Nephron progenitor cell (in vitro differentiated cells): ENCODE measurements at places on chromosomes 7 and 10.

DNA sequence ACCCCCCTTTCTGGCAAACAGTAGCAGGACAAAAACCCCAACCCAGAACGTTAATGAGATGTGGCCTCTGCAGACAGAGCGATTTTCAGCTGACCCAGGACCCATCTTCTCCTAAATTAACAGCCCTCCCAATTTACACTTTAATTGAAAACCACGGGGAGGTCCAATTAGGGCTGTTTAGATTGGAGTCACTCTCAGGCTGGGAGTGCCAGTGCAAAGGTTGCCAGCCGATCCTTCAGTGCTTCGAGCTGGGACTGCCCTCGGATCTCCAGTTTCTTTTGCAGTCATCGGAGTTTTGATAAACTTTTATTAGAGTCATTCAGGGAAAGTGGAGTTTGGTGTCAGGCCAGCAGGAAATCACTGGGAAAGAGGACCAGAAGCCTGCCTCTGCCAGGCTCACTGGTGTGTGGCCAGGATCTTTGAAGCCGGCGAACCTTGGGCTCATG, 108.0 kb downstream of the DOCK1 start:
- no peak for DNase-seq
- peak overlapping the region; percentile 41 for H3K27ac ChIP-seq
- H3K36me3 ChIP-seq = peaks cover 35% of the 10 kb centered on the region
- H3K27me3 ChIP-seq = no peaks in the 10 kb centered on the region
- no peak overlapping the region for H3K4me3 ChIP-seq

DNA sequence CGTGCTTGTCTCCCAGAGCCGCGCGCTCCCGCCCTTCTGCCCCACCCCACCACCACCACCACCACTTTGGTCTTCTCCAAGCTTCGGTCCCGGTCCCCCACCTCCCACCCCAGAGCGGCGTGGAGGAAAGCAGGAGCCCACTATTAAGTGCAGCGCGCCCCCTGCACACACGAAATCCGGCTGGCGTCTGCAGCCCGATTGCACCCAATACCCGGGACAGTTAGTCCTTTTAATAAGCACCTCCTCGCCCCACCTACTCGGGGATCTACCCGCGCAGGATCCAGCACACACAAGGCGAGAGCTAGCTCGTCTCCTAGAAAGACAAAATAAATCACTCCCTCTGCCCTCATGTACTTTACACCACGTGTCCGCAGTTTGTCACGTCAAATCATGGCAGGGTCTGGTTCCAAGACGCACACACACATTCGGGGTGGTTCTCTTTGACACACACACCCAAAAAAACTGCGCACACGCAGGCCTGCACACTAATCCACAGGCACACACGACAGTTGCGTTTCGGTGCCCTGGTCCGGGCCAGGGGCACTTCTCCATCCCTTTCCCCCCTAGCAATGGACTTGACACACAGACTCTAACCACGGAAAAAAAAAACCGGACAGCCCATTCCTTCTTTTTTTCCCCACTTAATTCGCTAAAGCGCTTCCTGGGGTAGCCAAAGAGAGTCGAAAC, 1.6 kb downstream of the SFMBT2 start:
- peaks cover 41% of the 10 kb centered on the region for H3K4me1 ChIP-seq
- peaks cover 89% of the 10 kb centered on the region for H3K27me3 ChIP-seq
- DNase-seq = peak; percentile 45

DNA sequence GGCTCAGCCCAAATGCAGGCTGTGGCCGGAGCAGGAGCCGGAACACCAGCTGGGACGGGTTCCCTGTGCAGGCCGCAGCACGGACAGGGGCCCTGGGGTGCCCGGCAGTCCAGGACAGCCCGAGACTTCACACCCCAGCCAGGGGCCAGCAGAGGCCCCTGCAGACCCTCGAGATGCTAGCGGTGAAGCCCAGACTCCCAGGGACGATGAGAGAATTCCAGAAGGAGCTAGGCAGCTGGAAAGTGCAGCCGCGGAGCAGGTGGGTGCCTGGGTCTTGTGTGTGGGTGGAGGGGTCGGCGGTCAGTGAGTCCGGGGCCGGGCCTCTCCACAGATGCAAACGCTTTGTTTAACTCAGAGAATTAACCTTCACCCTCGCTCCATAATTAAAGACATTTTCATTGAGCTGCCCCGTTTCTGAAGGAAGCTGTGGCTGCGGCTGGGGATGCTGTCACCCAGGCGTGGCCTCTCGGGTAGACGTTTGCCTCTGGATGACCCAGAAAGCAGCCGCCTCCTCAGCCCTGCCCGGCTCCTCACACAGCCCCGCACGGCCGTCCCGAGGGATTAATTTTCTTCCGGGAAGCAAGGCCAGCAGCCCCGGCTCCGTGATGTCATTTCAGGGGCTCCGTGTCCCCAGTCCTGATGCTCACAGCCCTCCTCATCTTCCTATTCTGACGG, 26.5 kb downstream of the KNDC1 start:
- no peaks in the 10 kb centered on the region for H3K27me3 ChIP-seq
- H3K27ac ChIP-seq = peak overlapping the region; percentile 86
- peak overlapping the region; percentile 48 for H3K4me3 ChIP-seq
- DNase-seq = peak; percentile 66

DNA sequence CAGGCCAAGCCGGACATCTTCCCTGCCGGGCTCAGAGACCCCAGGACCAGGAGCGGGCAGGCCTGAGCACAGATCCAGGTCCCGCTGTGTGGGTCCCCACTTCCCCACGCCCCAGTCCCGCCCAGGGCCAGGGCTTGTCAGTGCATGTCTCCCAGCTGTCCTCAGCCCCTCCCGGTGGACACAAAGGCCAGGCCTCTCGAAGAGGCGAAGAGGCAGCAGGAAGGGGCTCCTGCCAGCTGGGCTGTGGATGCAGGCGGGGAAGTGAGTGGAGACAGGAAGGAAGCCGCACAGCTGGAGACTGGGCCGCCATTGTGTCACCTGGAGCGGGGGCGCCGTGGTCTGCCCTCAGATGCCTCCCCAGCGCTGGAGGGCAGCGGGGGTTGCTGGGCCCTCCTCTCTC, 4.8 kb downstream of the GRIFIN start:
- H3K4me1 ChIP-seq = peaks cover 18% of the 10 kb centered on the region
- DNase-seq = no peak
- H3K27me3 ChIP-seq = peaks cover 9% of the 10 kb centered on the region

- no peak overlapping the region for H3K27ac ChIP-seq
- peaks cover 9% of the 10 kb centered on the region for H3K4me1 ChIP-seq
Observed at GRCh38 chr7:22109761-22110160, 164.1 kb upstream of the CDCA7L start.

DNA sequence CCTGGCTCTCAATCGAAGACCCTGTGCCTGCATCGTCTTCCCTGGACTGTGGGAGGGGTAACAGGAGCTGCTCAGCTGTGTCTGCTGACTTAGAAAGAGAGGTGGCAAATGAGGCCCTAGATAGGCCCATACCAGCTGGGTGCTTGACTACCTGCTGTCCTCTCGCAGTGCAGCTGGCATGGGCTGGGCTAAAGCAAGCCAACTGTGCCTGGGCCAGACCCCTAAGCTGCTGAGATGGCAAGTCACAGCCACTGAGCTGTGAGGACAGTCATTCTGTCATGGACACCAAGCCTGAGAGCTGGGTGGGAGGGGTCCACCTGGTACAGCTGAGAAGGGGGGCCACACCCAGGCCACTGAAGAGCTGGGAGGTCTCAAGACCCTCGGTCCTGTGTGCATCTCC, 45.8 kb upstream of the AQP1 start:
- no peak overlapping the region for H3K27ac ChIP-seq
- no peaks in the 10 kb centered on the region for H3K36me3 ChIP-seq
- peaks cover 39% of the 10 kb centered on the region for H3K4me1 ChIP-seq
- DNase-seq = no peak
- peaks cover 1% of the 10 kb centered on the region for H3K27me3 ChIP-seq

- H3K27me3 ChIP-seq = no peaks in the 10 kb centered on the region
- no peaks in the 10 kb centered on the region for H3K36me3 ChIP-seq
- H3K4me3 ChIP-seq = no peak overlapping the region
- H3K27ac ChIP-seq = no peak overlapping the region
- DNase-seq = no peak
Observed at GRCh38 chr7:48312151-48312550, 140.9 kb downstream of the ABCA13 start.

DNA sequence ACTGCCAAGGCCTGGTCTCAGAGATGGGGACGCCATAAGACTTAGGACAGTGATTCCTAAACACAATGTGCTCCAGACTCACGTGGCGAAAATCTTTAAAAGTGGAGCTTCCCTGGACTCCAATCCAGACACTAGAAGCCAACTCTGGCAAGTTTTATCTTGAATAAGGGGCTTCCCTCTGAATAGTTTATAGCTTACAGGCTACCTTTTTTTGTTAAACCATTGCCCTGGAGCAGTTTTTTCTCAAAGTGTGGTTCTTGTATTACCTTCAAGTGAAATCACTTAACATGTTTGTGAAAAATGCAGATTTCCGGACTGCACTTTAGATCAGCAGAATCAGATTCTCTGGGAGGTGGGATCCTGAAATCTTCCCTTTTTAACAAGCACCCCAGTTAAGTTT, 171.7 kb upstream of the PHF14 start:
- DNase-seq = no peak
- H3K27ac ChIP-seq = no peak overlapping the region
- no peaks in the 10 kb centered on the region for H3K27me3 ChIP-seq
- H3K36me3 ChIP-seq = no peaks in the 10 kb centered on the region

DNA sequence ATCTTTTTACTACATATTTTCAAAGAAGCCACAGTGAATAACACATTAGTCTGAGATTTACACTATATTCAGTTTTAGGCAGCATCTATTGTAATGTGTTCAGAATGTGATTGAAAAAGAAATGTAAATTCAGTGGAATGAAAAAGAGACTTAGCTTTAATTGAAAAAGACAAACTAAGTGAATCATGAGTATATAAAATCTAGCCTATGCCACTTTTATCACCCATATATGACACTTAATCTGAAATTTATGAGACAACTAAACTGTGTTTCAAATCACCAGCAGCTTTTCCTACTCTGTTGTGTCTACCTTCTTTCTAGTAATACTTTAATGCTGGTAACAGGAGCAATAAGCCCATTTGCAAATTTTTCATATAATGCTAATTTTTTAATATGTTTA, 4.7 kb downstream of the SKAP2 start:
- peak overlapping the region; percentile 100 for H3K27ac ChIP-seq
- H3K4me1 ChIP-seq = peaks cover 92% of the 10 kb centered on the region
- peak overlapping the region; percentile 95 for H3K4me3 ChIP-seq
- peaks cover 2% of the 10 kb centered on the region for H3K27me3 ChIP-seq
- H3K36me3 ChIP-seq = no peaks in the 10 kb centered on the region

DNA sequence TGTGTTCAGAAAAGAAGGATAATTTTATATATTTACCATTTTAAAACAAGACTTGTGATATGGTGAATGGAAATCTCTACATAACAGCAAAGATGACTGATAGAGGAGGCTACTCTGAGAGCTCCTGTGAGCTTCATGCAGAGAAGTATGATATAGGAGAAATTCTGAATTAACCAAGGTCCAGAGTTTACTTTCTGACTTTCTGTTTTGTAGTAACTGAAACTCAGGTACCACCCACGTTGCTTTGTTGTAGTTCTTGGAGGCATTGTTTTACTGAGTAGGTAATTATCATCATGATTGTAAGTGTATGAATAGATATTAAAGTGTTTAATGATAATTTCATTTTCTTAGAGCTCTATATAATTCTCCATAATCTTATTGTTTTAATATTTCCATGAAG, 18.0 kb upstream of the SFR1 start:
- H3K4me1 ChIP-seq = no peaks in the 10 kb centered on the region
- no peak for DNase-seq
- H3K36me3 ChIP-seq = no peaks in the 10 kb centered on the region
- H3K27me3 ChIP-seq = peaks cover 4% of the 10 kb centered on the region
- no peak overlapping the region for H3K27ac ChIP-seq

DNA sequence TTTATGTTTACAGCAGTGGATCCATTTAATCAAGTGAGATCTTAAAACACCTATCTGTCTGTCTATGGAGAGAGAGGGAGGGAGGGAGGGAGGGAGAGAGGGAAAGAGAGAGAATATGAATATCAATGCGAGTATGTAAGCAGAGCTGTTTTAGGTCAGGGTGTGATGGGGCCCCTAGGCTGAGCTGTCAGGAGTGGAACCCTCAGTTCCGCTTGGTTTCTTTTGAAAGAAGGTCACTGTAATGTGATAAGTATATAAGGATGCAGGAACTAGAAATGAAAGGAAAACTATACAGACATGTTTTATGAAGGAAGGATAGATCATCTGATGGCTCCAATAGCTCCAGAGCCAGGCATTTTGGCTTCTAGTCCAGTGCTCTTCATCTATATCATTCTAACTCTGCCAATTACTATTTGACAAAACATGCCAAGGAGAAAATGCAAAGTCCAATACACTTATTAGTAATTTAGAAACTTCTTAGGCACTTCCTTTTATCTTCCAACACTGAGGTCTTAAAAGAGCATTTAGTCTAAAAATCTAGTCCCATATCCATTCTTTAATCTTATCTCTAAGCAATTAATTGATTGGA, 70.3 kb downstream of the NRCAM start:
- H3K27me3 ChIP-seq = peaks cover 13% of the 10 kb centered on the region
- peaks cover 9% of the 10 kb centered on the region for H3K4me1 ChIP-seq
- H3K36me3 ChIP-seq = no peaks in the 10 kb centered on the region
- DNase-seq = no peak
- H3K4me3 ChIP-seq = no peak overlapping the region

DNA sequence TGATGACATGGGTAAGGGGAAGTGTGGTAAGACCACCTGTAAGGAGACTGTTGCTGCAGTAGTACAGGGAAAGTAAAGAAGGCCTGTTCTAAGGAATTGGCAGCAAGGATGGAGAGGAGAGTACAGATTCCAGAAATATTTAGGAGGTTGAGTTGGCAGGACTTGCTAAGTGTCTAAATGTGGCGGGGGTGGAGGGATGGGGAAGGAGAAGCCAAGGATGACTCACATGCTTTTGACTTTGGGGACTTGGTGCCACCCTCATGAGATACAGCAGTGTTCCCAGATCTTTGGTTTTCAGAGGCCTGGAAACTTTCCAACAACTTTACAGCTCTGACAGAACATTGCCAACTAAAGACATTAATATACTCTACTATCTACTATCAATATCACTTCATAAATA, 45.4 kb downstream of the CDK6 start:
- peaks cover 3% of the 10 kb centered on the region for H3K27me3 ChIP-seq
- H3K36me3 ChIP-seq = peaks cover 56% of the 10 kb centered on the region
- no peaks in the 10 kb centered on the region for H3K4me1 ChIP-seq

- no peaks in the 10 kb centered on the region for H3K4me1 ChIP-seq
- H3K36me3 ChIP-seq = no peaks in the 10 kb centered on the region
- H3K27ac ChIP-seq = no peak overlapping the region
- no peak for DNase-seq
- peaks cover 4% of the 10 kb centered on the region for H3K27me3 ChIP-seq
Observed at GRCh38 chr10:67076144-67076543, 150.3 kb downstream of the LRRTM3 start.

- H3K27ac ChIP-seq = no peak overlapping the region
- H3K27me3 ChIP-seq = peaks cover 7% of the 10 kb centered on the region
- DNase-seq = no peak
- H3K4me3 ChIP-seq = no peak overlapping the region
Observed at GRCh38 chr7:45450571-45451204, 123.5 kb upstream of the ADCY1 start.
